ENCODE measurements at places on chromosomes 1 and 21.
A peak's percentile ranks its signal among the peaks of the same experiment; 100 is the strongest.

DNA sequence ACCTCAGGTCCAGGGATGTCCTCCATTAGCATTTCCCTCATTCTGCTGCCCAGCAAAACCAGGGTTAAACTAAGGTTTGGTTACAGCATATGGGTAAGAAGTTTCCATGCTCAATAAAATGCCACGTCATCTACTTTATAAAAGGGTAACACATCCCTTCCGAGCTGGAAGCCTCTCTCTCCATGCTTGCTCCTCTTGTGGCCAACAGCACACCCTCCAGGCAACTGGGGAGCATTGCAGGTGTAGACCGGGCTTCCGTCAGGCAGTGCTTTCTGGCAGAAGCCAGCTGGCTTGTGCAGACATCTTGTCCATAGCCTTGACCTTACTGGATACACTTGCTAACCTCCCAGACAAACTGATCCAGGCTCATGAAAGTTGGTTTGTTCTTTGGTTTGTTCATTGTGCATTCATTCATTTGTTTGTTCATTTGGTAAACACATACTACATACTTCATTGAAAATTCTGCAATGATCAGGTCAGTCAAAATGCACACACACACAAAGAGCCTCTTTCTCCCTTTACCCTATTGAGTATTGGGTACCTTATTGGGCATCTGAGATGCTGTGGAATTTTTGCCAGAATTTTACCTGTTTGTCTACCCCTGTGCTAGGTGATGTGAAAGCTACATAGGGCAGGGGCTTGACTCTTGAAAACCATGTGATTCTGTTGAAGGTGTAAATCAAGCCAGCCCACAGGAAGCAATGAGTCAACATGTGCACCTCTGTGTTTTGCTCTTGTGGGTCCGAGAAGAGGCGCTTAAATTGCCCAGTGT lies 422.8 kb downstream of the CAMTA1 start:
- DNase-seq, result no peak

GRCh38 chr21:44865561-44866280 lies 7.8 kb downstream of the PTTG1IP start:
- DNase-seq, result no peak

GRCh38 chr1:54994355-54994990 lies 4.3 kb upstream of the BSND start:
- DNase-seq, result no peak

GRCh38 chr1:10530756-10531495 lies 56.2 kb downstream of the PEX14 start:
- DNase-seq, result no peak

DNA sequence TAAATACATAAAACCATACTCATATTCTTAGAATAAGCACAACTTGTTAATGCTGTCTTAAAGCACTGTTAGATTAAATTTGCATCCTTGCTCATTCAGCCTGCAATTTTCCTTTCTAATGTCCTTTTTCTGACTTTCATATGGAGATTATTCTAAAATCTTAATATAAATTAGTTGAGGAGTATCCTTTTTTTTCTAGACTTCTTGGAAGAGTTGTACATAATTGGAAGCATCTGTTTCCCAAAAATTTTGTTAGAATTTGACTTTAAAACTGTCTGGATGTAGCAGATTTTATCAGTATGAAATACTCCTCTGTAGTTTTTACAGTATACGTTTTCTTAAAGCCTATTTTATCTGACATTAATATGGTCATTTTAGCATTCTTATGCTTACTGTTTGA lies 9.7 kb downstream of the KIFAP3 start:
- no peak for DNase-seq

DNA sequence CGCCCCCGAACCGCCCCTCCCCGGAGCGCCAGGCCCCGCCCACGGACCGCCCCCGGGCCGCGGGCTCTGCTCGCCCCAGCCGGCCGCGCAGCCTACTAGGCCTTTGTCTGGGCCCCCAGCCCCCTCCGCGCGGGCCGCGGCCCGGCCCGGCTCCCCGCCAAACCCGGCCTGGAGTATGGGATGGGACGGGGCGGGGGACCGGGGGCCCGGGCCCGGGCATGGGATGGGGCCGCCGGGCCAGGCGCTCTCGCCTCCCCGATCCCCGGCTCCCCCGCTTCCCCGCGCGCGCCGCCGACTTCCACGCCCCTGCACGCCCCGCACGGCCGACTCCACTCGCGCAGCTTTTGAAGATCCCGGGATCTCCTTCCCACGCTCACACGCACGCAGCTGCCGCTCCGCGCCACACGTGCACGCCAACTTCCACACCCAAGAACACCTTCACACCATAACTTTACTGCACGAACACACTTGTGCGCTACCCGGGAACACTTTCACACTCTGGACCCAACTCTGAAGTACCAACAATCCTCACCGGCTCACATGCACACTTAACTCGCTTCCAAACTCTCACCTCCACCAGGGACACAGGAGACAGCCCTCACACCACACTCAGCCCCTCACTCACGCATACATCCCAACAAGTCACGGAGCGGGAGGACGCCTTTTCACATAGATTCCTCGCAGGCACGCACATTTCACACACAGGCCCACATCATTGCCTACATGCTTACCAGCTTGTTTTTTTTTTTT lies 437 bp upstream of the HSPG2 start:
- DNase-seq, result peak; percentile 90

DNA sequence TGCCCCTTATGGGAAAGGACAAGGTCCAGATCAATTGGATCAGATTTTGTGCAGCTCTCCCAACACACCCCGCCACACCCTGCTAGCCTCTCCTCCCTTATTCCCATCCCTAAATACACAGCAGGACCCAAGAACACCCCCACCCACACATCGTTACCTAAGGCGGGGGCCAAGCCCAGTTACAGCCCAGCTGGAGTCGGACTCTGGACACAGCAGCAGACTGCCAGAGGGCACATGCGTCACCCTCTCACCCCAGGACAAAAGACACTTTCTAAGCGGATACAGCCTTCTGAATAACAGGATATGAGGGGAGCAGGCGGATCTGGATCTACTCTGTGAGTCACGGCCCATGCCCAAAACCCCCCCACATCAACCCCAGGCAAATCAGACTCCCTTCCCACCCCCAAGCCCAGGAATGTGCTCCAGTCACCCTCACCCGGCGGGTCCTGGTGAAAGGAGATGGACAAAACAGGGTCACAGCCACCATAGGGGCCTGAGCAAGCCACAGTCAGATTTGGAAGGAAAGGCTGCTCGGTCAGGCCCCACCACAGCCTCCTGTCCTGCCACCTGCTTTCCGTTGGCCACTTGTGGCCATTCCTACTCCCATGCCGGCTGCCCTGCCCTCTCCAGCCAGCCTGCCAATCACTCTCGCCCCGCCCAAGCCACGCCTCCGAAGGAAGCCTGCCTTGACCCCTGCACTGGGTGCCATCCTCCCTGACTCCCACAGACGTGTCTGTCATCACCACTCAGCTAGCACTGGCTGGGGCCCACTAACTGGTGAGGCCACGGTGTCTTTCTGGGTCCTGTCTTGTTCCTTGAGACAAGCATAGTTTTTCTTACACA lies 4.0 kb downstream of the S100A16 start:
- peak; percentile 84 for DNase-seq

DNA sequence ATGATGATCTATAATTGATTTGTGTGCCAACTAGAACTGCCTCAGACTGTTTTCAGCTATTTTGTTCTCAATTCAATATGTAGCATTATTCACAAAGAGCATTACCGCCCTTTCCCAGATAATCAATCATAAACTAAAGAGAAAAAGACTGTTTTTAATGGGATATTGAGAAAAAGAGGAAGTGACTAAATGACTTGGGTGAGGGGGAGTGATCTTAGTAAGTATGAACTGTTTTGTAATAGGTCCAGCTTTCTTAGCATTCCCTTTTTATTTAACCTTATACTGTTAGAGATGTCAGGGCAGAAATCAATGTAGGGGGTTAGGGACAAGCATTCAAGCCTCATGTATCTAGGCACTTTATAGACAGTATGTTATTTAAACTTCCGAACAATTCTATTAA lies 157.8 kb upstream of the DPYD start:
- no peak for DNase-seq

GRCh38 chr1:63873751-63874150 lies 99.9 kb downstream of the ROR1 start:
- no peak for DNase-seq

GRCh38 chr1:212488436-212489283 lies 55.9 kb downstream of the NENF start:
- no peak for DNase-seq

GRCh38 chr1:32357614-32358013 lies 4.7 kb downstream of the FAM229A start:
- DNase-seq, result no peak

DNA sequence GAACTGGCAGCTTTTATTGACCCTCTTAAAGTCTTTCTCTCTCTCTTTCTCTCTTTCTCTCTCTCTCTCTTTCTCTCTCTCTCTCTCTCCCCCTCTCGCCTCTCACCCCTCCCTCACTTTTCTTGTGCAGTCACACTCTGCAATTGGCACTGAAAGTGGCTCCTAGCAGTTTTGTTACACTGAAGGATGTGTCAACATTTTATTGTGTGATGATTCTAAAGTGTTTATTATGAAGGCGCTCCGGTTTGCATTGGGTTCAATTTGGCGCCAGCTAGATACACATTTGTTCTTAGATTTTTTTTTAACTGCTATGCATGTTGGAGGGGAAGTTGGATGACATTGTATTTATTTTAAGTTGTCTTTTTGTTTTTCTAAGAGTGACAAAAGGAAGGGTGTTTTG lies 64.0 kb upstream of the CHRM3 start:
- no peak for DNase-seq

DNA sequence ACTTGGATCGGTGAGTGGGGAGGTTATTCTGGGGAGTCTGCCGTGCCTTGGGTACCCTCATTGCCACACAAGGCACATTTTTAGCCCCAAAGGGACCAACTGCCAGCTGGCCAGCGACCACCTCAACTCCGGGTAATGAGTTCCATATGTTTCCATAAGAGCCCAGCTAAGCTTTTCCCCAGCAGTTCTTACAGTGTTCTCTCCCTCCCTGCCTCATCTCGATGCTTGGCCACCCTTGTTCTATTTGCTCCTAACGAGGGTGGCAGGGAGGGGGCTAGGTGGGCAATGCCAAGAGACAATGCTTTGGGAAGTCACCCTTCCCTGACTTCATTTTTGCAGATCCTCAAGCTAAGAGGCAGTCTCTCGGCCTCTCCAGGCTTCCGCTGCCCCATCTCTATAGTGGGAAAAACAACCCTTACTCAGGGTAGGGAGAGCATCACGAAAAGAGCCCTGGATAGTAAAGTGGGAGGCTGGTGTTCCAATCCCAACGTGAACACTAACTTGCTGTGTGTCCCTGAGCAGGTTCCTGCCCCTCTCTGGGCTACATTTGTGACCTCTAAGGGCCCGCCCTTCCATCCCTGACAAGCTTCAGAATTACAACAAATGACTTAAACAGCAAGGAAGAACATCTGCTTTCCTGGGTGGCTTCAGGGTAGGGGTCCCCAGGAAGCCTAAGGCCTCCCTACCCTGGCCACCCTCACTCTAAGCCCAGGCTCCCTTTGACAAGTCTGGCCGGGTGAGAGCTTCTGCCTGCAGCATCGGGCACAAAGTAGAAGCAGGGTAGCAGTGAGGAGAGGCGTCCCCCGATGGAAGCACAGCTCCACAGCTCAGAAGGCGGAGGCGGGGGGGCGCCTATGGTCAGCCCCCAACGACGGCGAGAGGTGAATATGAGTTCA lies 5.8 kb downstream of the ID3 start:
- DNase-seq, result no peak

DNA sequence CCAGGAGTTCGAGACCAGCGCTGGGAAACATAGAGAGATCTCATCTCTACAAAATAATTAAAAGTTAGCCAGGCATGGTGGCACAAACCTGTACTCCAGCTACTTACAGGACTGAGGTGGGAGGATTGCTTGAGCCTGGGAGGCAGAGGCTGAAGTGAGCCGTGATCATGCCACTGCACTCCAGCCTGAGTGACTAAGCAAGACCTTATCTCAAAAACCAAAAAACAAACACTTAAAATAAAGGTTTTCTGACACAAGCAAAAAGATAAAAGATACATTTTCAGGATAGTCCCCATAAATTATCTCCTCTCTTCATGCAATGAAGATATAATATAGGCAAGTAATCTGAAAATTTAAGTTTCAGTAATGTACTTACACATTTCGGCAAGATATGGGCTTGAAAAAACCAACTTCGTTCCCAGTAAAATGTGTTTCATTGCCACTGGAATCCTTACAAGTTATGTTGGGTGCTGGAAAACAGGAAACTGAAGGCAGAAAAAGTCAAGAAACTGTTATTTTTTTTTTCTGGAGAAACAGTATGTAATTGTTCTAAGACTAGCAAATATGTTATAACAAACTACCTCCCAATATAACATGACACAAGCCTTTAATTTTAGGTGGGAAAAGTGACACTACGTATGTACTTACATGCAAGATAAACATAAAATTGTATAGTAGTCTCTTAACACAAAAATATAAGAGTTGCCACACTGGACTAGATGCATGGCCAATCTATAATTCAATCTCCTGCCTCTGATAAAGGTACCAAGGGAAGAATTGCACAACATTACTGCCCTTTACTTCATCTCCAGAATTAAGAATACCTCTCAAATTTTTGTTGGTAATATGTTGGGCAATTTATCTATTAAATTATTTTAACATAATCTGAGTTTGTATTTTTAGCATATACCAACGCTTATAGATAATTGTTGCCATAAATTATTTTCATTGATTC lies 15.7 kb downstream of the TM2D1 start:
- DNase-seq, result no peak

GRCh38 chr1:56389813-56390212 lies 189.6 kb downstream of the PLPP3 start:
- DNase-seq, result no peak

DNA sequence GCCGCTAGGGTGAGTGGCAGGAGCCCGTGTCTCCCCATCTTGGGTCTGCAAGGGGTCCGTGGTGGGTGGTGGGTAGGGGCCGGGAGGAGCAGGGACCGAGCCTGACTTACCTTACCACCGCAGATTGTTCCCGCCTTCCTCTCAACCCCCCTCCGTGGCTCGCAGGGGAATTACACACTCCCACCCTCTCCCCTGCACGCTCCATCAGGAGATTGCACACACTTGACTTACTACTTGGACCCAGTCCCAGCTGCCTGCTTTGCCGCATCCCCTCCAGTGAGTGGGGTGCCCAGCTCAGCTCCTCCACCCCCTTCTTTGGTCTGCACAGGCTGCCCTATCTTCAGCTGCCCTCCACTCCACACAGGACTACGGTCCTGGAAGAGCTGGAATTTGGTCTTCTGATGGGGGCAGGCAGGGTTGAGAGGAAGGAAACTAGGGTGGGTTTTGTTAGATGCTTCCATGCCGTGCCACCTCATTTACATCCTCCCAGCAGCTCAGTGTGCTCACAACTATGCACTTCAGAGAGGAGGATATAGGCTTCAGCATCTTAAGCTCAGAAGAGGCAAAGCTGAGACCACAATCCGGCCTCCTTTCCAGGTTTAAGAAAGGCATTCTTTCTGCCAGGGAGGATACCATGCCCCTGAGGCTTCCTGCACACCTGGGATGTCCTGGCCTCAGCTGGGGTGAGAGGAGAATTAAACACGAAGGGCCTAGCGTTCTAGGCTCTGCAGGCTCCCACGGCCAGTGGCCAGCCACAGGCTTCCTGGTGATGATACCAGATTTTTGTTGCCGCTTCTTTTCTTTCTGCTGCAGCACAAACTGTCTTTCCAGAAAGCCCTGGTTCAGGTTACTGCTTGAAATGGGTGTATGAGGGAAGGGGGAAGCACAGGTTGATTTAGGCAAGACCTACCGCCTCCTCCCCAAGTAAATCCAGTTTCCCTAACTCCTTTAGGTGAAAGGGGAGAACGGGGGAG lies 2.3 kb downstream of the KCNC4 start:
- no peak for DNase-seq

GRCh38 chr1:223827193-223827663 lies 18.5 kb downstream of the TP53BP2 start:
- DNase-seq, result no peak
